Regular cardiac myocyte (primary cell): ENCODE measurements at places on chromosomes 4 and X. TPM values are rescaled to one million over a fixed set of nuclear protein-coding genes. Genes with fewer than 3 reads are reported as not detected.

ANXA3 gene
- 3.6 and 40.6 TPM in 2 replicates for total RNA-seq

CCDC149 gene
- 4.6 and 10.1 TPM in 2 replicates for total RNA-seq

PSAPL1 gene
- total RNA-seq: not detected in 2 replicates

ADH7 gene
- not detected in 2 replicates for total RNA-seq

P2RY8 gene
- not detected in 2 replicates for total RNA-seq

HSD17B10 gene
- total RNA-seq: 46.5 and 113 TPM in 2 replicates
